ENCODE measurements at places on chromosomes 12 and 14. TPM values are rescaled to one million over a fixed set of nuclear protein-coding genes. Genes with fewer than 3 reads are reported as not detected.

LHX5 gene
- total RNA-seq = not detected

TDRD9 gene
- total RNA-seq = 0.15 TPM

AGAP2 gene
- 1.6 TPM for total RNA-seq

ORMDL2 gene
- 20.9 TPM for total RNA-seq

RND1 gene
- total RNA-seq = not detected

POTEG gene
- total RNA-seq = 0.23 TPM

GLIPR1L2 gene
- 0.53 TPM for total RNA-seq

RABGGTA gene
- total RNA-seq = 69.4 TPM

PACS2 gene
- total RNA-seq = 55.2 TPM

EFCAB11 gene
- total RNA-seq = 9.6 TPM

ESPL1 gene
- 4.7 TPM for total RNA-seq

DNA sequence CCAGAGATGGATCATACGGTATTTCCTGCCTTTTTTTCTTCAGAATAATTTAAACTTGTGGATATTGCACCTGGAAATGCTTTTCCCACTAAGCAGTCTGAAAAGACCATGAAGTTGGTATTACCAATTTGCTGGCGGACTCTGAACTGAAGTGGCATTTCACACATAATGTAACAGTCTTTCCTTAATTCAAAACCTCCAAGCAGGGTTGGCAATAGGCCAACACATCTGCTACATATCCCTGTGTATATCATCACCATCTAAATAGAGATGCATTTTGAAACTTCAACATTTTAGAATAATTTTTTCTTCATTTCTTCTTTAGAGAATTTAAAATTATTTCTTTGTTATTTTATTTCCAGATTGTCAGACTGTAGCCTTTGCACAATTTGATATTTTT, 100.5 kb downstream of the TSPAN8 start:
- DNase-seq = no peak

GRCh38 chr14:56333359-56334292, 215.4 kb downstream of the PELI2 start:
- DNase-seq = no peak

DNA sequence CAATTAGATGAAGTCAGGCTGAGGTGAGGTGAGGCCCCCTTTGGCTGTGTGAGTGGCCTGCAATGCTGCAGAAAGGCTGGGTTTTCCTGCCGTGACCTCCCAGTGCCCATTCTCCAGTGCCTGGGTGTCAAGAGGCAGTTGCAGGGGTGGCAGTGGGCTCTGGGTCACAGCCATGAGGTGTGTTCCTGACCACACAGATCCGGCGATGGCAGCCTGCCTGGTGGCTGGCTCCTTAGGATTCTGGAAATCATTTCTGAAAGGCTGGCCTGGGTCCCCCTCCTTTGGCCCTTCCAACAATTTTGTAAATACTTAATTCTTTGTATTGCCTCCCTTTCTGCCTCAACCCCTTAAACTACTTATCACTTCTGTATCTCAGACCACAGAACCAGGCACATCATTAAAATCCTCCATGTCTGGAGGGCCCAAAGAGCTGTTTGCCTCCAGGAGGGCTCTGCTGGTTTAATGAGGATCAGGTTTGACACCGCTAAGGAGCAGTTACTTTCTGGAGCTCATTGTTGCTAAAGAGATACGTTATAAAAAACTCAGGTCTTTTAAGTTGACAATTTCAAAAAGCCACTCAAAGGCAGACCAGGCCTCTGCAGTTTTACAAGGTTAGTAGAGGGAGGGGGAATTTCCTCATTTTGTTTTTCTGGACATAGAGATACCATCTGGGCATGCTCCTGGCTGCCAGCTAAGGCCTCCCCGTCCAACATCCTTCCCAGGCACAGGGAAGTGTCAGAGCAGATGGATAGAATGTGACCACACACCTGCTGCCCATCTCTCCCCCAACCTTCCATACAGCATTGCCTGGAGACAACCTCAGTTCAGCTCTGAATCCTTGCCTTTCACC, 204.4 kb downstream of the FOXN3 start:
- DNase-seq = no peak

- no peak for DNase-seq
Observed at GRCh38 chr14:21505012-21505553, 6.1 kb downstream of the METTL3 start.

DNA sequence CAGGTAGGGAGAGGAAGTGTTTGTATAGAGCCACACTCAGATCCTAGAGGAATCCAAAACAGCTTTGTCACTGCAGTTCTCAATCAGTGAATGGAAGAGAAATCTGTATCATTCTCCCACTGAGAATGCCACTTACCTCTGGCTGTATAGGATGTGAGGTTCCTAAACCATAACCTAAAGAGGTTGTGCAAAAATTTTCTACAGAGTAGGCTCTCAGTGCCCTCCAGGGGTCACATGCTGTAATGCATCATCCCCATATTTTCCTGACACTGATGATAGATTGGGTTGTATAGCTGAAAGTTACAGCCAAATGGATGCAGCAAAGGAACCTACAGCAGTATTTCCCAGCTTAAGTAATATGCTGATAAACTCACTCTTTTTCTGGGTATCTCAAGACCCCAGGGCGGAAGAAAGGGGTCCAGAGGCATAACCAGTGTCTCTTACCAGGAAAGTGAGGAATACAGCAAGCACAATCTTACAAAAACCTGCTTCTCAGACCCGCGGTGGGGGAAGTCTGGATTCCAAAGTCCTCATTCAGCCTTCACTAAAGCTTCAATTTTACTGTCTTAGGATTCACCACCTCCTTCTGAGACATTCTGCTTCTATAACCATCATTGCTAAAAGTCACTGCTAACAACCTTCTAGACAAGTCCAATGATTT, 3.8 kb downstream of the BCDIN3D start:
- DNase-seq = no peak

DNA sequence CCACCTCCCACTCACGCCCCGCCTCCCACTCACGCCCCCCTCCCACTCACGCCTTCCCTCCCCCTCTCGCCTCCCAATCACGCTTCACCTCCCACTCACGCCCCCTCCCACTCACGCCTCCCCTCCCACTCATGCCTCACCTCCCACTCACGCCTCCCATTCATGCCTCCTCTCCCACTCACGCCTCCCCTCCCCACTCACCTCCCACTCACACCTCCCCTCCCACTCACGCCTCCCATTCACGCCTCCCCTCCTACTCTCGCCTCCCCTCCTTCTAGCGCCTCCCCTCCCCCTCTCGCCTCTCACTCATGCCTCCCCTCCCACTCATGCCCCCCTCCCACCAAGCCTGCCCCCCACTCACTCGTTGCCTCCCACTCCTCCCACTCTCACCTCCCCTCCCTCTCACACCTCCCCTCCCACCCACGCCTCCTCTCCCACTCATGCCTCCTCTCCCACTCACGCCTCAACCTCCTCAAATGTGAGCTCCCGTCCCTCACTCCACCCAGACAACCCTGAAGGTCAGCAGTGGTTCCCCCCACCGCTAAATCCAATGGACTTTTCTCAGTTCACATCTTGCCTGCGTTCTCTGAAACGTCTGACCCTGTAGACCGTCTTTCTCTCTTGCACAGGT, 39.8 kb downstream of the TMEM63C start:
- no peak for DNase-seq

DNA sequence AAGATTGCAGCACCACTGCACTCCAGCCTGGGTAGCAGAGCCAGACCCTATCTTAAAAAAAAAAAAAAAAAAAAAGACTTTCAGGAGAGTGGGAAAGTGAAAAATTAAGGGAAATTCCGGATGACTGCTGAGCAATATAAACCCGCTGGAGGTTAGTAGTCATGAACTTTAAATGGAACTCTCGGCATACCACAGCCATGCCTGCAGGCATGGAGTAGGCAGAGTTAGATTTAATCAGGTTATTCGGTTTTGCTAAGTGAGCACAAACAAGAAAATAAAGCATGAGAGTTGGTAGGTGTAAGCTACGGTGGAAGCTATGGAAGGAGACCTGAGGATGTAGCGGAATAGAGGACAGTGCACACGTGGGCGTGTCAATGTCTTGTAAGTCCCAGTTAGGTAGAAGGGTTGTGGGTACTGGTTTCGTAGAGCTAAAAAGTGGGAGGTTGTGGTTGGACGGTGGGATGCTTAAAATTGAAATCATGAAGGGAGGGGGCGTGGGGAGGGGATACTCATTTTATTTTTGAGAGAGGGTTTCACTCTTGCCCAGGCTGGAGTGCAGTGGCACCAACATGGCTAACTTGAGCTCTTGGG, 11.8 kb upstream of the TUBA1C start:
- no peak for DNase-seq

DNA sequence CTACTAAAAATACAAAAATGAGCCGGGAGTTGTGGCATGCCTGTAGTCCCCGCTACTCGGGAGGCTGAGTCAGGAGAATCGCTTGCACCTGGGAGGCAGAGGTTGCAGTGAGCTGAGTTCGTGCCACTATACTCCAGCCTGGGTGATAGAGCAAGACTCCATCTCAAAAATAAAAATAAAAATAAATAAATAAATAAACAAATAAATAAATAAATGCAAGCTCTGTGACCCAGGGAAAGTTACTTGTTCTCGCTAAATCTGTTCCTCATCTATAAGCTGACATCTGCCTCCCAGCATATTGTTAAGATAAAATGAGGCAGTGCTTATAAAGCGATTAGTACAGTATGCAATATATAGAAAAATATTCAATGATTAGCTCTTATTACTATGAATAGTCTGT, 56.4 kb upstream of the STK38L start:
- DNase-seq = no peak

GRCh38 chr14:38079268-38079667, 128.4 kb upstream of the SSTR1 start:
- DNase-seq = no peak

- DNase-seq = no peak
Observed at GRCh38 chr14:68665131-68665530, 127.7 kb downstream of the ZFP36L1 start.

All from lower leg skin (tissue), 4 donors.